ENCODE measurements at places on chromosomes 4 and X.

- no peak for DNase-seq
These were observed 182.7 kb downstream of the PABPC4L start for GRCh38 chr4:134018846-134019245.

- no peak for DNase-seq
These were observed 160.5 kb upstream of the AGTR2 start for GRCh38 chrX:116009861-116010710.

- no peak for DNase-seq
These were observed 671.1 kb downstream of the FAT4 start for GRCh38 chr4:125985856-125986255.

- DNase-seq: no peak
These were observed 86.7 kb upstream of the PAK3 start for GRCh38 chrX:111009256-111009655.

- DNase-seq: no peak
These were observed 22.9 kb downstream of the PAGE2 start for GRCh38 chrX:55111578-55112254.

DNA sequence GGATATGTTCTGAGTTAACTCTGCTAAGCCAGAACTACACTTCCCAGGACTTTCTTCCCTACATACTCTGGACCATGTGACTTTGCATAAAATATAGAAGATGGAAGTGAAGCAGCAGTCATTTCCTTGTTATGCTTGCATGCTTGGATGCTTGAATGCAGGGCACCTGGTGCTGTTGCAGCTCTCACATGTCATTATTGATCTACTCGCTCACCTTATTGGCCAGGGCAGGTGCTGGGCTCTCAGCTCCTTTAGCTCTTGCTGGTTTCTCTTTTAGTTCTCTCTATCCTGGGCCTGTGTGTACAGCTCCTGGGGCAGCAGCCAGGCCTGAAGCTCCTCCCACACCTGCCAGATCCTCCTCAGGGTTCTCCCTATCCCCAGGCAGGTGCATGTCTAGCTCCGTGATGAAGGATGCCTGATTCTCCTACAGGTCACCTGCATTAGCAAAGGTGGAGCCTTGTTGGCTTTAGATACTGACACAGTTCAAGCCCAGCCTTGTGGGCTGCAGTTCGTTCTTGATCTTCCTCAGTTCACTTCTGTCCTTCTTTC, 53.3 kb downstream of the MED28 start:
- DNase-seq: no peak

- DNase-seq: no peak
These were observed 143.5 kb upstream of the PBDC1 start for GRCh38 chrX:76029385-76029784.

GRCh38 chrX:8374041-8374825, 90.4 kb upstream of the VCX3B start:
- DNase-seq: no peak

DNA sequence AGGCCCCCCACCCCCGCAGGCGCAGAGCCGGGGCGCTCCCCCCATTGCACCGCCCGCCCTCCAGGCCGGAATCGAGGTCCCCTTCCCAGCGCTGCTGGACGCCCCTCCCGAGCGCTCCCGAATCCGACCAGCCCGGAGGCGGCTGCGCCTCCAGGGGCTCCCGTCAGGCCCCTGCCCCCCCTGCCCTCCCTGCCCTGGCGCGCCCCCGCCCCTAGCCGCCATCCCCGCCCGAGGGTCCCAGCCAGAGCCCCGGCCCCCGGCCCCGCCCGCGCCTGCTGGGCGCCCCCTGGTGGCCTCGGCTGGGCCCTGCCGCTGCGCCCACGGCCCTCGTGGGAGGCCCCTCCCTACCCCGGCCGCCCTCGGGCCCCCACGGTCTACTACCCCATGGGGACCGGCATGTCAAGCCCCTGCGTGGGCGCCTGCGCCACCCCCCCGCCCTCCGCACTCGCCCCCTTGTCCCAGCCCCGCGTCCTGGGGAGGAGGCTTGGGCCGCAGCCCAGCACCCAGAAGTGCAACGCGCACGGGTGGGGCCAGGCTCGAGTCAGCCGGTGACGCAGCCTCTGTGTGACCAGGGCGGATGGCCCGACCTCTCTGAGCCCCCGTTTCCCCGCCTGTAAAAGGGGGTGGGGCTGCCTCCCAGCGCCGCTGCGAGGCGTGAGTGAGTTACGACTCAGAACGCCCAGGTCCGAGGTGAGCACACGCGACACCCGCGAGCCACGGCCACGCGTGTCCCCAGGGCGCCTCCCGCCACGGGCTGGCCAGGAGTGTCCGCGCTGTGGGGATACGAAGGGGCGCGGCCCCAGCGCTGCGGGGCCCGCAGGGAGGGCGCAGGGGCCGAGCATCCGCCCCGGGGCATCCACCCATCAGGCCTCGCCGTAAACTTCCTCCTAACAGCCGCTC, 104.9 kb downstream of the FAM53A start:
- peak; percentile 94 for DNase-seq

DNA sequence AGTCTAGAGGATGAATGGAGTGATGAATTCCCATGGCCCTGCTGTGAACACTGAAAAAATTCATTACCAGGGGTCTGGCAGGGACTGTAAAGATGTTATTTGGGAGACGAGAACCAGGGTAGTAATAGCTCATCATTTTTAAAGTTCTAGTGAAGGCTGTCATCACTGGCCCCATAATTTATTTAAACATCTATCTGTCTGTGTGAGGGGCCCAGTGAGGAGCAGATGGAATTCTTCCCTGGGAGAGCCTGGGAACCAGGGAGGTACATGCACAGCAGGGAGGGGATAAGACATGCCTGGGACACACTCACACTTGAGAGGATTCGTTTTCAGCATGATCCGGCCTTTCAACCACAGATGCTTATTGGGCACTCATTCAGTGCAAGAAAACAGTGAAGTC, 162.0 kb downstream of the PDGFRA start:
- DNase-seq: no peak

- peak; percentile 67 for DNase-seq
These were observed 106.8 kb downstream of the UCHL1 start for GRCh38 chr4:41363384-41363981.

DNA sequence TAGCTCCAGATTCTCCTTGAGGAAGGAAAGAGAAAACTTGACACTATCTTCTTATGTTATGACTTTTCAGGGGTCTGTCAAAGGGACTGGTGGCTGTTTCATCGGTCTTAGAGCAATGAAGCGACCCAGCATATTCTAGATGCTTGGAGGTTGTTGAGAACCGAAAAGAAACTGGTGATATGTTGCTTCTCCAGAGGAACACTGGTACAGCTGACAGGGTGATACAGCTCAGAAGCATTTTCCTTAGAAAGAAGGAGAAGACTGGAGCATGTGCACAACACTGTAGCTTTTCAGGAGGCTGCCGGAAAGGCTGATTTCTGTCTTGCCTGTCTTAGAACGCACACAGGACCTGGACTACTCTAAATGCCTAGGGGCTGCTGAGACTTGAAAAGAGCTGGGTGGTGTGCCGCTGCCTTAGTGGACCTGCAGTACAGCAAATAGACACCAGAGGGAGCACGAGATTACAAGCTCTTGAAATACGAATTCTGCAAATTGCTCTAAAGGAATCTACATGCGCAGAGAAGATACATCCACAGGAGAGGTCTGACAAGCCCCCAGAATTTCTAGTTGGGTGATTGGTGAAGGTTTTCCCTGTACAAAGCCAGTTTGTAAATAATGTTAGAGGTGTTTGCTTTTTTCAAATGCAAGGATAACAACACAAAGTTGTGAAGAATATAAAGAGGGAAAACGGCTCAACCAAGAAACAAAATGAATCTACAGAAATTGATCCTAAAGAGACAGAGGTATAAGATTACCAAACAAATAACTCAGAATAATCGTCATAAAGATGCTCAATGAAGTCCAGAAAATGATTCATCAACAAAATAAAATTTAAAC, 223.1 kb upstream of the DMD start:
- peak; percentile 0 for DNase-seq

- no peak for DNase-seq
These were observed 91.7 kb downstream of the SLC10A6 start for GRCh38 chr4:86757468-86757867.

- no peak for DNase-seq
These were observed 392.3 kb downstream of the CENPC start for GRCh38 chr4:67152976-67153375.

DNA sequence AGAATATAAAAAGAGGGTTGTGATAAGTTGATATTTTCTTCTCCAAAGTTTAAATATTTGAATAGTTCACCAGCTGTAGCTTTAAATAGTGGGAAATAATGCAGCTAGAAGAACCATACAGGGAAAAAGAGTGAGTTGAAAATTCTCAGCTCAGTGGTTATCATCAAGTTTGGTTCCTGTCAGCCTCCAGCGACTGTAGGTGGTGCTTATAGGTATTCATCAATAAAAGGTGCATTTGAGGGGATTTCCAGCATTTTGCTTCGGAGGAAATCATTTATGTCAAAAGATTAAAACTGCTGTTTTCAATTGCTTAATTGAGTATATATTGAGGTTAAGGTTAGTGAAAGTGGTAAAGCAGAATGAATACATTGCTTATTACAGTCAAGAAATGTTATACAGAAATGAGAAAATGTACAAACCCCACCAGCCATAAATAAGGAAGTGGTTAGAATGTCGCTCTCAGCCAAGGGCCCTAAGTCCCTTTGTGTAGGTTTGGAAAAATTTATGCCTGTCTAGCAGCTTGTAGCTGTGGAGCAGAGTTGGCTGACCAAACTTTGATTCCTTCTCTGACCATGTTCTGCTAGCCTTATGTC, 532.9 kb upstream of the FTHL17 start:
- no peak for DNase-seq

- DNase-seq: peak; percentile 41
These were observed at the start of gene IL1RAPL1 for GRCh38 chrX:28586981-28587551. Gene IL1RAPL1 (plus strand): TSS chrX:28587446.

- no peak for DNase-seq
These were observed 519.3 kb upstream of the CXorf51A start for GRCh38 chrX:147333821-147334220.

- DNase-seq: no peak
These were observed 22.8 kb upstream of the KIAA1210 start for GRCh38 chrX:119150163-119151050.

GRCh38 chr4:48369771-48370170, 28.4 kb downstream of the SLAIN2 start:
- DNase-seq: no peak

GRCh38 chr4:87392183-87392582, 1.2 kb upstream of the HSD17B11 start:
- no peak for DNase-seq

Measured in foreskin fibroblast (primary cell).